ENCODE measurements at places on chromosomes 3 and 15.

GRCh38 chr3:29128001-29128400 lies 152.9 kb upstream of the RBMS3 start:
- DNase-seq: no peak

DNA sequence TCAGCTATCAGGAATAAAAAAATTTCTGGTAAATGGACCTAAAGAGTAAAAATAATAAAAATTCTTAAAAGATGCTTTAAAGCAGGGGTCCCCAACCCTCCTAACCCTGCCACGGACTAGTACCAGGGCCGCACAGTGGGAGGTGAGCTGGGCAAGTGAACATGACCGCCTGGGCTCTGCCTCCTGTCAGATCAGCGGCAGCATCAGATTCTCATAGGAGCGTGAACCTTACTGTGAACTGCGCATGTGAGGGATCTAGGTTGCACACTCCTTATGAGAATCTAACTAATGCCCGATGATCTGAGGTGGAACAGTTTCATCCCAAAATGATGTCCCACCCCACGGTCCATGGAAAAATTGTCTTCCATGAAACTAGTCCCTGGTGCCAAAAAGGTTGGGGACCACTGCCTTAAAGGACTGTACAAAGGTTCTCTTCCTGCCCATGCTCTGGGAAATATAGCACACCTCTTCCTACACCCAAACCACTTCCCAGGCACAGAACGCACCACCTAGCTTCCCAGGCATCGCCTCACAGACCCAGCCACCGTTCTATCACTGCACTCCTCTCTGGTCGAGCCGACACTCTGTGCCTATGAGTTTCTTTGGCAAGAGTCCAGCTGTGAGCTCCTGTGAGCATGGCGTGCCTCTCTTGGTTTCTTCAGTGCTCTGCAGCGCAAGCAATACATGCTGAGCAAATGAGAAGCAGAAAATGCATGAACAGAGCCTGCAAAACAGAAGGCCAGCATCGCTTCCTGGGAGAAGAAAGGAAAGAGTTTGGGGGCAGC lies 104.9 kb downstream of the OCA2 start:
- DNase-seq: no peak

GRCh38 chr3:122915300-122916055 lies 112.1 kb downstream of the SEMA5B start:
- DNase-seq: no peak

DNA sequence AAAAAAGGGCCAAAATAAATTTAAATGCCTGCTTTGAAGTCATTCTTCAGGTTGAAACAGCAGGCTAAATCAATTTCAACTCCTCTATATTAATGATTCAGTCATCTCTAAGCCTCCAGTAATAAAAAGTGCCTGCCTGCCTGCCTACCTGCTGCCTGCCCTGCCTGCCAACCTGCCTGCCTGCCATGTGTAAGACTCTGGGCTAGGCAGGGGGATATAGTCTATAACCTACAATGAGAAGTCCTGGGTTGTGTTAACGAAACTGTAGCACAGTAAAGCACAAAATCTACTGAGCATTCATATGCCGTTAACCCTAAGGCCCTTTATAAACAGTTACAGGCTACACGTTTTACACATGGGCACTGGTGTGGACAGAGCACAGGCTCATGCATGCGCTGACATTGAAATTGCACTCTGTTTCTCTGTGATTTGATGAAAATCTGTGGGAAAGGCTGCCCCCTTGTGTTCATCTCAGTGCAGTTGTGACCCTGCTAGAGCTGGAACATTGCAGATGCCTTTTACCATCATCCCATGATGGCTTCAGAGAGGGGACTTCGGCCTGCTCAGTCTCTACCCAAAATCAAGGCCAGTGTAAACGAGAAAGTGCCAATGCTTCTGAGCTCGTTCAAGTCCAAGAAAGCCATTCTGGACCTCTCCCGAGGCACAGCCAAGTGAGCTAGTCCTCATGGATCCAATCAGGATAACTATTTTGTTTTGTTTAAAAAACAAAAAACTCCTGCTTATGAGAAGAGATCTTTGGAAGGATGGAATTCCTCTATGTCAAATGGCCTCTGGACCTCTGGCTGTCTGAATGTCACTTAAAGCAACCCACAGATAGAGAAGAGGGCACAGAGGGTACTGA lies 64.6 kb downstream of the EFL1 start:
- DNase-seq: peak; percentile 41

DNA sequence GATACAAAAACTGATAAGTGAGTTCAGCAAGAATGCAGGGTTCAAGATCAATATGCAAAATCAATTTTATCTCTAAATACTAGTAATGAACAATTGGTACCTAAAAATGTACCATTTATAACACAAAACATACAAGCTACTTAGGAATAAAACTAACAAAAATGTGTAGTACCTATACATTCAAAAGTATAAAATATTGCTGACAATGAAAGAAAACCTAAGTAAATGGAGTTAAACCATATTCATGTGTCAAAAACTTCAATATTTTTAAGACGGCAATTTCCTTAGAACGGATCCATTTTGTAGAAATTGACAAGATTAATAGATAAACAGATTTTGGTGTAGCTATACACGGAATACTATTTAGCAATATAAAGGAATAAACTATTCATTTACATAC lies 343.1 kb upstream of the CCDC54 start:
- DNase-seq: no peak

DNA sequence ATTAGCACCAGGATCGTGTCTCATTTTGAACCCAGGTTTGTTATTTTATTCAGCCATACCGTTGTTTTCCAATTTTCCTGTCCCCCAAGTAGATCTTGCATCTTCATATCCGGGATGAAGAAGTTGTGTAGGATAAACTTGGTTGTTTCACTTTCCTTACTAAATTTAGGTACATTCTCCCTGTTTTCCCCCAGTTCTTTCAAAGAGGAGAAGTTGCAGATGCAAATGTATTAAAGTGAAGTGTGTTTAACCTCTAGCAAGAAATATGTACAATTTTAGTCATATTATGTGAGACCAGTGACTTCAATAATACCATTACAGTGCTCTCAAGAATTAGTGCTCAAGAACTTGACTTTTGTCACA lies 1.3 kb downstream of the ATXN7 start:
- DNase-seq: no peak

DNA sequence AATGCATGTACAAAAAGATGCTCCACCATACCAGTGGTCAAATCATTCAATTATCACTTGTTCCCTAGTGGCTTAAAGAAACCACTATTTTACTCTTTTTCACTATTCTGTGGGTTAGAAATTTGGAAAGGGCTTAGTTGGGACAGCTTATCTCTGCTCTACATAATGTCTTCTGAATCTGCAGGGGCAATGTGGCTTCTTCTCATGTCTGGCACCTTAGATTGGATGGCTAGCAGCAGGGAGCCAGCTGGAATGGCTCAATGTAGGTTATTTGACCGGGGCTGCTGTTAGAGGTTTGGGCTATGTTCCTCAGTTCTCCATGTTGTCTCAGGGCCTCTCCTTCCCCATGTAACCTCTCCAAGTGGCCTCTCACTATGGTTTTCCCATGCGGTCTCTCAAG lies 57.5 kb upstream of the EPHB1 start:
- DNase-seq: no peak

- peak; percentile 12 for DNase-seq
Observed at GRCh38 chr3:127062926-127063325, 80.0 kb downstream of the PLXNA1 start.

- DNase-seq: no peak
Observed at GRCh38 chr3:54897028-54897711, 30.7 kb downstream of the LRTM1 start.

DNA sequence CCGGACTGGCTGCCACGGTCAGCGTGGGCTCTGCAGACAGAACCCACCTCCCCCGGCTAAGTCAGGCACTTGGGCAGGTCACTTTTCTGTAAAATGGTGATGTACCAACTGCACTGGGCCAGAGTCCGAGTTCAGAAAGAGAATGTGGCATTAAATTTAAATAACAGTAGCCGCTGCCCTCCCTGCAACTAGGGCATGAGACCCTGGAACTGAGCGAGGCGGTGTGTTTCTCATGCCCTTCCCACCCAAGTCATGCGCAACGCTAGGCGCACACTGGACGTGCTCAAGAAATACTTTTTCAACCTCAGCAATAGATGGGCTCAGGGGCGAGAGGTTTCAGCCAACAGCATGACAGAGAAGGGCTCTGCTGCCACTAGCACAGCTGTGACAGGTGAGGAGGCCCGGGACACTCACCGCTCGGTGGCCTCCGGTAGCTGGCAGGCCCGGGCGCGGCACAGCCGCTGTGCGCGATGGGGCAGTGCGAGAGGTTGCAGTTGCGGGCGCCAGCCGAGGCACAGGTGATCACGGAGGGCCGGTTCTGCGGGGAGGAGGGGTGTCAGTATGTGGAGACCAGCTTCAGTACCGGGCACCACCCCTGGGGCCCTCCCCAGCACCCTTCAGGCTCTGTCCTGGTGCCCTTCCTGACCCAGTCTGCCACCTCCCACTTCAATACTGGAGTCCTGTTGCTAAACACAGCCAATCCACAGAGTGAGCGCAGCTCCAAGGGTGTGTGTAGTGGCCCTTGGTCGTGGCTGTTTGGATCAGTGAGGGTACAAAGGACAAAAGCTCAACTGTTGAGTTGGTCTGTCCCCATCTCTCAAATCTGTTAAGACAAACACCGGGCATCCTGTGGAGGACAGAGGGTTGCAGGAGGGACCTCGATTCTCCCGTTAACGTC lies 84.5 kb downstream of the VGLL4 start:
- DNase-seq: no peak

- DNase-seq: no peak
Observed at GRCh38 chr15:48584090-48584811, 61.3 kb downstream of the FBN1 start.

DNA sequence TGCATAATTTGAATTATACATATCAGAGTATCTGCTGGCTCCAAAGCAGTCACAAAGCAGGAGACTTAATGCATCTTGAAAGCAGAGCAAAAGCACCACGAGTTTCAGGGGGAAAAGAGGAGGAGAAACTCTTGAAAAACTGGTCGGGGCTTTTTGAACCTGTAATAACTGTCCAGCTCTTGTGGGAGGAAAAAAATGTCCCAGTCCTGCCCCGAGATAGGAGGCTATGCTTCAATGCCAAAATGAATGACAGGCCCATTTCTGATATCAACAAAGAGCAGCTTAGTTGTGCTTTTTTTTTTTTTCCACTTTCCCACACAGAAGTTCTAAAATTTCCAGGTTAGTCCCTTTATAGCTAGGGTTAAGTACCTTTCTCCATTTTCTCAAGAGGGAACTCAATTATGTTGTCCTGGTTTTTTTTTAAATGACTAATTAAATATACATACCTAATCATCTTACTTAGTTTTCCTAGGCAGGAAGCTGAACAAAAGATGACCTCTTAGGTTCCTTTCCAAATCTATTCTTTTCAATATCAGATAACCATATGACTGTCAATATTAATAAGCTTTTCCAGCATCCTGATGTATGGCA lies 120.2 kb downstream of the TFDP2 start:
- DNase-seq: no peak

GRCh38 chr15:67839499-67839928 lies 331 bp downstream of the RNU6-1 start:
- no peak for DNase-seq

- DNase-seq: no peak
Observed at GRCh38 chr15:39128746-39129145, 452.1 kb upstream of the THBS1 start.

- no peak for DNase-seq
Observed at GRCh38 chr3:122941228-122942206, 86.0 kb downstream of the SEMA5B start.

- DNase-seq: no peak
Observed at GRCh38 chr3:96814651-96815567, 515 bp downstream of the EPHA6 start.

DNA sequence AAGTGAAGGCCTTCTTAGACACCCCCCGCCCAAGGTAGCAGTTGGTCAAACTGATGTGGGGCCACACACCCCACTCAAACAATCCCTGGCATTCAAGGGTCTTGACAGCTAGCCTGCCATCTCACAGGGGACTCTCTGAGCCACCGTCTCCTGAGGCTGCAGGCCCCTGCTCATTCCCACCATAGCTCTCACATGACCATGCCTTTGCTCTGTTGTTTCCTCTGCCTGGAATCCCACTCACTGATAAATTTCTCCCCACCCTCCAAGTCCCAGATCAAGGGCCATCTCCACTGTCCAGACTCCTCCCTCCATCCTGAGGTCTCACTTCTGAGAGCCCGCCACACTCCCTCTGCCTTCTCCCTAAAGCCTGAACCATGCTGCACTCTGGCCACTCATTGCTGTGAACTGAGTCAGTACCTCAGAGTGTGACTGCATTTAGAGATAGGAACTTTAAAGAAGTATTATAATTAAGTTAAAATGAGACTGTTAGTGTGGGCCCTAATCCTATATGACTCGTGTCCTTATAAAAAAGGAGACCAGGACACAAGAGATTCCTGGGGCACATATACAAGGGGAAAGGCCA lies 10.0 kb downstream of the WNT7A start:
- DNase-seq: no peak

DNA sequence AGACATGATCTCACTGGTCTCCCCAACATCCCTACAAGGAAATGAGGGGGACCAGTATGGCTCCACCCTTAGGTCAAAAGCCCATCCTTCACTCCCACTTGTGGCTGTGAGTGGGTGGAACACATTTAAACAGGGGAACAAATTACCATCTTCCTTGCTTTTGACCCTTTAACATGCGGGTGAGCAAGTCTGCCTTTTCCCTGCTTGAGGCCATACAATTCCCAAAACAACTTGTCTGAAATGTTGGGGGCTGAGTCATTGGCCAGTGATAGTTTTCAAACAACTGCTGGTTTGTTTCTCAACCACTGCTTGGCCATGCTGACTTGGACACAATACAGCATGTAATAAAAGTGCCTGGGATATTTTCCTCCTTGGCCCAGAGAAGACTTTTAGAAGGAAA lies 39.6 kb downstream of the COL8A1 start:
- no peak for DNase-seq

- no peak for DNase-seq
Observed at GRCh38 chr3:126616931-126617330, 38.0 kb downstream of the TXNRD3 start.

GRCh38 chr15:62773369-62774165 lies 269.0 kb upstream of the TPM1 start:
- DNase-seq: no peak

DNA sequence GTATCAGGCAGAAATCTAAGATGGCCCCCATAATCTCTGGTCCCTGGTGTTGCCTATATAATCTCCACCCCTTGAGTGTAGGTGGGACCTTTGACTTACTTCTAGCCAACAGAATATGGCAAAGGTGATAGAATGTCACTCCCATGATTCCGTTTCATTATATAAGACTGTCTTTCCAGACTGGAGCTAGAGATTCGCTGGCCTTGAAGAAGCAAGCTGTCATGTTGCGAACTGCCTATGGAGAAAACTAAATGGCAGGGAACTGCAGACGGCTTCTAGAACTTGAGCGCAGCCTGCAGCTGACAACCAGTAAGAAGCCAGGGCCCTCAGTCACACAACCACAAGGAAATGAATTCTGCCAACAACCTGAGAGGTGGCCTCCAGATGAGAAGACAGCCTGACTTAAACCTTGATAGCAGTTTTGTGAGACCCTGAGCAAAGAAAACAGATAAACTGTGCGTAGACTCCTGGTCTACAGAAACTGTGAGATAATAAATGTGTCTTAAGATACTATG lies 2.2 kb upstream of the KPNA1 start:
- no peak for DNase-seq

DNA sequence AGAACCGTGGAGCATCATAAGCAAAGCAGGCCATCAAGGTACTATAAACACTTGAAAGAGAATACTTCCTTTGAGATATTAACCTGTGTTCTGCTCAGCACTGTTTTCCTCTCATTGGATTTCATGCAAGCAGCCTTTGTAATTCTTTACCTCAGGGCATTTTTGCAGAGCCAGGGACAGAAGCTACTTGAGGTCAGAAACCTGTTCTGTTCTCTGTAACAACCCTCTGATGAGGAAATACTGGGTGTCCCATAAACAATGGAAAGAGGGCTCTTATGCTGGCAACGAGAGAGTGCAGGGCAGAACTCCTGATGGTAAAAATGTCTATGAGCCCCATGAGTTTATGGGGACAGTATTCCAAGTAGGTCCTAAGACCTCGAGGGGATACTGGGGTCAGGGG lies 66.0 kb downstream of the DCLK3 start:
- DNase-seq: no peak
